PC-3 (cell line): ENCODE measurements at places on chromosomes 5 and 9.

DNA sequence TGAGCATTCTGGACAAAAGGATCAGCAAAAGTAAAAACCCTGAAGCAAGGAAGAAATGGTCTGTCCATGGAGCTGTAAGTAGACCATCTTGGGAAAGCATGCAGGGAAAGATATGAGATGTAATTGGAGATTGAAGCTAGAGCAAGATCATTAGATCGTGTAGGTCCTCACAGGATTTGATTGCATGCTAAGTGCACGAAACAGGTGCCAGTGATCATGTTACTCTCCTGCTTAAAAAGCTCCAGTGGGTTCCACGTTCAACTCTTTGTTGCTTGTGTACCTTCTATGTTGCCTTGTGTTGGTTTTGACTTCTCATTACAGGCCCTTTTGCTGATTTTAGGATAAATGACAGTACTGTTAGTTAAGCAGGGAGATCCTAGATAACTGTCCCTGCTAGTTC is 442.0 kb downstream of the DMRT2 start:
- no peak overlapping the region for H3K27ac ChIP-seq
- H3K27me3 ChIP-seq, result no peaks in the 10 kb centered on the region
- no peaks in the 10 kb centered on the region for H3K36me3 ChIP-seq
- no peak overlapping the region for H3K4me3 ChIP-seq
- DNase-seq, result no peak

- no peaks in the 10 kb centered on the region for H3K27me3 ChIP-seq
- no peaks in the 10 kb centered on the region for H3K4me1 ChIP-seq
- no peaks in the 10 kb centered on the region for H3K36me3 ChIP-seq
- no peak overlapping the region for H3K4me3 ChIP-seq
- DNase-seq, result no peak
- H3K27ac ChIP-seq, result no peak overlapping the region
These were observed 176.6 kb downstream of the ZNF462 start for GRCh38 chr9:107039542-107039941.

DNA sequence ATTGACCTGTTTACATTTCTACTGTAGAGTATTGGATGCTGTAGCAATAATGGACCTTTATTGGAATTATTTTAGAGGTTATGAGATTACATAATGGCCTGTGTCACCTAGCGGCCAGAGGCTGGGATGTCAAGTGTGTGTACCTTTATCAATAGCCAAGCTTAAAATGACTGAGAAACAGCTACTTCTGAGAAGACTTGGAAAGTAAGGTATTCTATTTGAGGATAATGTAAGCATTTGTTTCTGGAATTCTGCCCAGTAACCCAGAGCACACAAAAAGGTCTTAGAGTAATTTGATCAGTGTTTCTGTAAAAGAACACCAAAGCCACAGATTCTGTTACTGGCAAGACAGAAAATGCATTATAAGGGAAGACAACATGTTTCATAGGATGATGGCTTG is 116.8 kb downstream of the MACIR start:
- no peaks in the 10 kb centered on the region for H3K27me3 ChIP-seq
- H3K27ac ChIP-seq, result no peak overlapping the region
- peaks cover 16% of the 10 kb centered on the region for H3K4me1 ChIP-seq
- no peak overlapping the region for H3K4me3 ChIP-seq

DNA sequence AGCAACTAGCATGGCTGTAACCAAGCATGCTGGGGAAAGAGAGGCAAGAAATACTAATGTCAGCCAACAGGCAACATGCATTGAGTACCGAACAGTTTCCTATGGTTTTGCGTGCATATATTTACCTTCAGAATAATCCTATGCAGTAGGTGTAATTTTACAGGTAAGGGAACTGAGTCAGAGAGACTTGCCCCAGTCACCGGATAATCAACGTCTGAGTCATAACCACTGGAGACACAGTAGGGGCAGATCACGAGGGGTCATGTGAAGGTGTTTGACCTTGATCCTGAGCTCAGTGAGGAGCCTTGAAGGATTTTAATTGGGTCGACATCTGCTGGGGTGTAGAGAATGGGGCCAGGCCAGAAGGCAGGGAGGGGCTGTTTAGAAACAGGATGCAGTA is 13.4 kb upstream of the TSC1 start:
- no peak overlapping the region for H3K4me3 ChIP-seq
- no peaks in the 10 kb centered on the region for H3K36me3 ChIP-seq
- no peak overlapping the region for H3K27ac ChIP-seq
- DNase-seq, result peak; percentile 4
- H3K27me3 ChIP-seq, result no peaks in the 10 kb centered on the region
- peaks cover 5% of the 10 kb centered on the region; the same call in 1 of the 2 replicates for H3K4me1 ChIP-seq

DNA sequence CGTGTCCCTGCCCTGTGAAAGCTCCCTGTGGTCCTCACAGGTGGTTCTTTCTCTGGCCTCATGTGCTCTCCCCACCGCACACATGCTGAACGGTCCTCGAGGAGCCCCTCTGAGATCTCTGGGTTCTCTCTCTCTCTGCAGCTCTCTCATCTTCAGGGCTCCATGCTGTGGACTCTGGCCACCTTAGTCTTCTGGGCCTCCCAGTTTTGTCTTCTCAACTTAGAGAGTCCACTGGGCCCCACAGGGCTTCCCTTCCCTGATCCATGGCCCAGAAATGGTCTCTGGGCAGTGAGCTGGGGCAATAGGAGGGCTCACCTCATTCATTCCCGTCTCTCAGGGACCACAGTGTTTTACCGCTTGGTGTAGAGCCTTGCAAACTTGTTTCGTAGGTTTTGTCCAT is 26.4 kb downstream of the FGD3 start:
- no peaks in the 10 kb centered on the region for H3K27me3 ChIP-seq
- H3K4me3 ChIP-seq, result no peak overlapping the region
- no peaks in the 10 kb centered on the region for H3K36me3 ChIP-seq
- no peak for DNase-seq
- H3K27ac ChIP-seq, result peak overlapping the region; percentile 47

DNA sequence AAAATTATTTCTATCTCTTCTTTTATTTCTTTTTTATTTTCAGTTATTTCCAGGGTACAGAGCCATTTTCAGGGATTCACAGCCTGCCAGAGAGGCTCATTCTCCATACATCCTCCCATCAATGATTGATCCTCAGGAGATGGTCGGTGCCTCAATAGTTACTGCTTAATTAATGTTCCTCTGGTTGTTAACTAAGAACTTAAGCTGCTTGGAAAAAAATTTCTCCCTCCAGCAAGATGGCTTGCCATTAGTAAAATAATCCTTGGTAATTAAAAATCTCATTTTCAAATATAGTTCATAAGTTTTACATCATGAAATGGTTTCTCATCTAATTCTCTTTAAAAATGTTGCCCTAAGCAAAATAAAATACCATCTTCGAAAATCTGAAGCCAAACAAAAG is 20.0 kb downstream of the MARCHF11 start:
- no peak overlapping the region for H3K4me3 ChIP-seq
- H3K4me1 ChIP-seq, result no peaks in the 10 kb centered on the region
- DNase-seq, result no peak
- no peak overlapping the region for H3K27ac ChIP-seq

- H3K4me3 ChIP-seq, result no peak overlapping the region
- no peak for DNase-seq
- H3K4me1 ChIP-seq, result 0 out of 2 replicates have a peak, but pooled peaks cover under 1% of the 10 kb centered on the region
These were observed 5.3 kb downstream of the IRX4 start for GRCh38 chr5:1877103-1878049.

DNA sequence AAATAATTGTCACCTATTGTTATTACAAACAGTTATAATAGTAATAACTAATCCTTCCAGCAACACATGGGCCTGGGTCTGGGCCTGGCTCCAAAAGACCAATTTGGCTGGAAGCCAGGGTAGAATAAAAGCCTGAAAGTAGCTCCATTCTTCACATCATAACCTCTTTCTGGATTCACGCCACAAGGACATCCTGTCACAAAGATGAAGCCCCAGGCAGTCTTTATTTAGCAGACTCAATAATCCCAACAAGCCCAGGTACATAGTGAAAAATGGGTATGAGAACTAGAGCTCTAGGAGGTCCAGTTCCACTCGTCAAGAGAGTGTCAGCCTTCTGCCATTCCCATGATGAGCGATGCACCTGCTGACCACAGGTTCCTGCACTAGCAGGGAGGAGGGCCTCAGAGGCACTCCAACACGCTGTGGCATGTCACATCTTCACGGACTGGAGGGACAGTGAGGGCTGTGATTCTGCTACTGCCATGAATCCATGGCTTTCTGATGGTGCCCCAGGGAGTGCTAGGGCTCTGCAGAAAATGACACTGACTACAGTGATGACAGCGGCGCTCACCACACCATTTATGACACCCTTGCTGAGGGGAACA is 124.9 kb downstream of the SPOCK1 start:
- H3K27ac ChIP-seq, result no peak overlapping the region
- DNase-seq, result peak; percentile 4
- H3K36me3 ChIP-seq, result no peaks in the 10 kb centered on the region
- H3K27me3 ChIP-seq, result no peaks in the 10 kb centered on the region
- peaks cover 18% of the 10 kb centered on the region for H3K4me1 ChIP-seq
